Daoy (cell line): ENCODE measurements at places on chromosomes 2 and 18. TPM values are rescaled to one million over a fixed set of nuclear protein-coding genes. Genes with fewer than 3 reads are reported as not detected.
A peak's percentile ranks its signal among the peaks of the same experiment; 100 is the strongest.

- DNase-seq = peak; percentile 19
These were observed 25.8 kb downstream of the PHLPP1 start for GRCh38 chr18:62741118-62741566.

DNA sequence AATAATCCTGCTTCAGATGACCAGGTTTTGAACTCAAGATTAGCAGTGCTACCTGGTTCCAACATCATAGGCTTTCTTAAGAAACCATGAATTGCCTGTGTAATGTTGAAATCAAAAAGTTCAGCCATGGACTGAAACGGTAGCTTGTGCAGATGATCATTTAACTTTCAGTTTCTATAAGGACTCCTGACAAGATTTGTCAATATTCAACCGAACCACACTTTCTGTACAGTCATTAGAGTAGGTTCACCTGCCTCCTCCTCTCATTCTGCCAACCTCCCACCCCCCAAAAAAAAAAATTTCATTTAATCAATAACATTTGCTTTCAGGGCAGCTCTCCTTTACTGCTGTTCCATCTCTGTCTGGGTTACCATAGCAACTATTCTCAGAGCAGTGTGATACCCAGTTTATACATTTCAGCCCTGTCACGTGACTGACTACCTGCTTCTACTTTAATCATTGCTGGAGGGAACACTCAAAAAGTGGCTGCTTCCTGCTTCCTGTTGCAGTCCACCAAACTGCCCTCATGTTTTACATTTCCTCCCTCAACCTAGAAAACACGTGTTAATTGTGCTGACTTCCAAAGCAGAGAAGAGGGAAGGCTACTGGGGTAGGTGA is 275.5 kb downstream of the SS18 start:
- DNase-seq = no peak

- no peak for DNase-seq
These were observed 45.9 kb downstream of the FAM228A start for GRCh38 chr2:24220554-24221291.

DNA sequence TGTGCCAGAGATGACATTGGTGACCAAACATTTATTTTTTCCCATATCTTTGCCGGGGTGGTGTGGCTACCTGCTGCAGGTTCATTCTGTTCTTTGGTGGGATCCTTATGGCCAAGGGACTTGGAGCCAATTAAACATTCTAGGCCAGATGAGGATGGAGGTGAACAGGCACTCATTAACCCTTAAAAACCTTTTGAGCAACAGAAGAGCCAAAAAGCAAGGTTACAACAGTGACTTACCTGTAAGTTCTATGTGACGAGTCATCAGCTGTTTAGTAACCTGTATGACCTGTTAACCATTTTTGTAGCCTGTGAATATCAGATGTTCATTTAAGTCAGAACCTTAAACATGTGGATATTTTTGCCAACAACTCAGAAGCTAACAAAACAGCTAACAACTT is 105.6 kb downstream of the XRCC5 start:
- no peak for DNase-seq

DNA sequence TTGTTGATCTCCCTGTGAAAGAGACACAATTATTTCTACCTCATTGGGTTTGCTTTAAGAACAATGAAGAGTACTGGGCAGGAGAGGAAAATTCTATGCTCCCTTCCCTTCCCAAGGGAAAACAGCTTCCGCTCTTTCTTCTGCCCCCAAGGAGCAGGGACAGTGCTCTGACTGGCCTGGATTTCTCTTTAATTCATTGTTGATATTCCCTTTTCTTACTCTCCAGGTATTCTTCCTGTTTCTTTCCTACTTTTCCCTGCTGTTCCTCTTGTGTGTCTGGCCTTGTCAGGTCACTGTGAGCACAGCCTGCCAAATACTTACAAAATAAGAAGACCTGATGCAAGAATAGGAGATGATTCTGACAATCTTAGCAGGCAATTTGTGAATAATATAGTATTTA is 49.6 kb upstream of the SPAG16 start:
- DNase-seq = no peak

DNA sequence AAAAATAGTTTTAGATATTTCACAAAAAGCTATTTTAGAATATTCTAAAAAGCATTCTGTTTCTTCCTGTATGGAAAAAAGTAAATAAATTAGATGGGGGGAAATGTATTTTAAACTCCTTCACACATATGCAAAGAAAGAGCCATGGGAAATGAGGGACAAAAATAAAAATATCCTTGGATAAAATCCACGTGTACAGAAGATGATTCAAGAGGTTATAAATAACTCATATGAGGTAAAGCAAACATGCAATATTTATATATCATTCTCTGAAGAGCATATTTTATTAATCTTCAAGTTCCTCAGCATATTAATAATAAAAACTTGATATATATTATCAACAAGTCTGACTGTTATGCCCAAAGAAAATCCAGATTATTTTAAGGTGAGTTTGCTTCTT is 8.8 kb upstream of the GFPT1 start:
- no peak for DNase-seq

DNA sequence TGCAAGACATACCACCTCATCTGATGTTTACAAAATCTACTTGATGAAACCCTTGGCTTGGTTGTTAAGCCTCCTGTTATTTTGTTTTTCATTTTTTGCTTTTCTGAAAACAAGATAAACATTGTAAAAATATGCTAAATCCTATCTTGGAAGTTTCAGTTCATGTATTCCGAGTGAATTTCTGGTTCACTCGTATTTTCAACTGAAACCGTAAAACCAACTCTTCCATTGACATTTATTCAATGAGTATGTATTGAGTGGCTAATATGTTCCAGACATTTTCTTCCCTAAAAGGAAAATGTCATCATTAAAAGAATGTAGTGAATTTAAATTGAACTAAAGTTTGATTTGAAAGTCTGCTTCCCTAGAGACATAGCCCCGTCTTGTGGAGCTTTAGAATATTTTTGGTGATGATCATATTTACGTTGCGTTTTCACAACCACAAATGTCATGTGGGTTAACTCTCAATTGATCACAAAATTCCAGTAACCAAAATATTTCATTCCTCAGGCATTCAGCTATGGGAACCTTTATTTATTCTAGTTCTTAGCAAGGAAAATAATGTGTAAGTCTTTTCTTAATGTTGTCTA is 204.2 kb downstream of the MBD2 start:
- no peak for DNase-seq

- DNase-seq = no peak
These were observed 32.5 kb downstream of the TET3 start for GRCh38 chr2:74017223-74017622.

- DNase-seq = no peak
These were observed 583.7 kb upstream of the HNMT start for GRCh38 chr2:137380610-137381009.

- DNase-seq = no peak
These were observed 311.2 kb upstream of the PKDCC start for GRCh38 chr2:41736586-41736985.

DNA sequence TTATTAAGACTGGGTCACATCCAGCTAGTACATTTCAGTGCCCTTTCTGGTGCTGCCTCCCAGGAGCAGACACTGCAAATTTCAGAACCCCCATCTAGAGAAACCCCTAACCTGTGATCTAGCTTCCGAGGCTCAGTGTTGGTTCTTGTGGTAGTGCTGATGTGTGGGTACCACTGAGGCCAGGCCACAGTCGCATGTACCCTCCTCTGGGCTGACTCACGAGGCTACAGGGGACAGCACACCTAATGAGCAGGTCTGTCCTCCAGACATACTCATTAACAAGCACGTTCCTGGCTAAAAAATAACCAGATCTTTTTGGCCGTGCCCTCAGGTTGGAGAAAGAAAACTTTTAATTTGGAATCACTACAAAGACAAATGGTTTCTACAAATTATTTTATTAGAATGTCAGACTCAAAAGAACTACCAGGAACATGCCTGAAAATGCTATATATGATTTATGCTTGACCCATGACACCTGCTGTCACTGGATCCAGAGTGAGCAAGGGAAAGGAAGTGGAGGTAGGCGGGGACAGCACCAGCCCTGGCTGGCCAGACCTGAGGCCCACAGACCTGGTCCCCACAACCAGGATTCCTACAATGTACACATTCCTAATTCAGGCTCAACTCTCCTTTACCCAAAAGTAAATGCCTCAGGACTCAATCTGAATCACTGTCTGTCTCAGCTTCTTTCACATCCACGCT is 8.5 kb downstream of the CIAO1 start:
- no peak for DNase-seq

DNA sequence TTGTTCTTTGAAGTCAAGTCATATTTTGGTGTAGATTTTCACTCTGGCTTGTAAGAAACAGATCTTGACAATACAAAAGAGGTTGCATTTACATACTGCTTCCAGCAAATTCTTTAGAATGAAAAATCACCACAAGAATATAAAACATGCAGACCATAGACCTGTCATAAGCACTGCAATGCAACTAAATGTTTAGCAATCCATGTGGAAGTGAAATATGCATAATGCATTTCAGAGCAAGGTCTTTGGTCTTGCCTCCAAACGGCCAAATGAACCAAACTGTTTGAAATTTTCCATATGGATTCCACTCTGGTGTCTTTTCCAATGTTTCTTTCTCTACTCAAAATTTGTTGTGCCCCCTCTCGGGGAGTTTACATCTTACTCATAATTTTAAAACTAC is 271.0 kb upstream of the CDH20 start:
- DNase-seq = no peak

GRCh38 chr2:26946841-26947784 is 23.3 kb upstream of the MAPRE3 start:
- DNase-seq = peak; percentile 83

GRCh38 chr18:42514512-42514911 is 559.5 kb downstream of the PIK3C3 start:
- no peak for DNase-seq

- peak; percentile 80 for DNase-seq
These were observed 36.6 kb downstream of the COPS8 start for GRCh38 chr2:237122214-237122666.

- no peak for DNase-seq
These were observed 38.1 kb downstream of the SCN2A start for GRCh38 chr2:165277295-165277694.

GRCh38 chr2:41319437-41319836 is 728.4 kb upstream of the PKDCC start:
- DNase-seq = no peak

DNA sequence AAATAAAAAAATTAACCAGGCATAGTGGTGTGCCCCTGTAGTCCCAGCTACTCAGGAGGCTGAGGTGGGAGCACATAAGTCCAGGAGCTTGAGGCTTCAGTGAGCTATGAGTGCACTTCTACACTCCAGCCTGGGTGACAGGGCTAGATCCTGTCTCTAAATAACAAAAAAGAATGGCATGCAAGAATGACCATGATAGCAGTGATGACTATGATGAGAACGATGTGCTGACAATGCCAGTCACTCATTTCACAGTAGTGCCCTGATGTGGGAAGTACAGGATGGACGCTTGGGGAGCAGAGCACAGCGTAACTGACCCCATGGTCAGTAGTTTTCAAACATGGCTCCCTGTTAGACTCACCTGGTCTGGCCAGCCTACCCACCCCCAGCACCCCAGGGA is 139.1 kb downstream of the VAPA start:
- DNase-seq = no peak

DNA sequence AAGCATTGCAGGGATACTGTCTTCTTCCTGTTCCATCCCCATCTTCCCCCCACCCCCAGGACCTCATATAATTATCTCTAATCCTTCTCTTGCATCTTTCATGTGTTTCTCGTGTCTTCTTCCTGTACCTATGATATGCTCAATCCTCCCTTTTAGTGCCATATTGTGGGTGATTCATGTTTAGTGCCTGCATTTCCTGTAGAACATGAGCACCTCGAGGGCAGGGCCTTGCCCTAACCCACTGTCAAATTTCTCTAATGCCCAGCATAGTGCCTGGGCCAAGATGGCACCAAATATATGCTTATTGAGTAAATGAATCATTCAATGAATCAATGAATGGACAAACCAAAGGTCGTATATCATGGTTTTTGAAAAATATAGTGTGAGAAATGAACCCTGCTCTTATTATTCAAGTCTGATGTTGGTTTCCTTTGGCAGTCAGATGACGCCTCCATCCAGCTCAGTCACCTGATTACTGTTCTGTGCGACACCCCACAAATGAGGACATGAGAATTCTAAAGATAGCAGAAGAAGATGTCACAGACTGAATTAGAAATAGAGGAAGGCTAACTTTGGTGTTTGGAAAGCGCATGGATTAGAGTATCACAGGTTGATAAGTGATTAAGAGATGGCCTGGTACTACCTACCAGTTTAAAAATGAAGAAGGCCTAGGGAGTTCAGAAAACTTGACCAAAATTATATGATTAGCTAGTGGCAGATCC is 278.4 kb downstream of the PRKCE start:
- no peak for DNase-seq

GRCh38 chr18:25976554-25976953 is 113.9 kb downstream of the SS18 start:
- no peak for DNase-seq

- DNase-seq = no peak
These were observed 83.1 kb upstream of the BZW1 start for GRCh38 chr2:200728630-200729029.

DNA sequence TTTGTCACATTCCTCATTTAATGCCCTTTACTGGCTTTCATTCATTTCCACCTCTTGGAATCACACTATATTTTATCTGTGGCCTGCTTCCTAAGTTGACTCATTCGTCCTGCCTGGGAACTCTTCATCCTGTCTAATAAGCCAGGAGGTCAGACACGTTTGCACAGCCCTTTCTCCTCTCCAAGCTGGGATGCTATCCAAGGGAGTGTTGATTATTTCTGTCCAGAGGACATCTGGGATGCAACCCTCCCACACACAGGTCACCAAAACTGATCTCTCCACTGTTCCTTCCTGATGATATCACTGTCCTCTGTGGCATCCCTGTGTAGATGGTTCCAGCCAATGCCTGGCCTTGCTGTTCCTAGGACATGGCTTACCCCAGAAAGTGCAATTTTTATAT is 79.8 kb upstream of the NOSTRIN start:
- no peak for DNase-seq

DNA sequence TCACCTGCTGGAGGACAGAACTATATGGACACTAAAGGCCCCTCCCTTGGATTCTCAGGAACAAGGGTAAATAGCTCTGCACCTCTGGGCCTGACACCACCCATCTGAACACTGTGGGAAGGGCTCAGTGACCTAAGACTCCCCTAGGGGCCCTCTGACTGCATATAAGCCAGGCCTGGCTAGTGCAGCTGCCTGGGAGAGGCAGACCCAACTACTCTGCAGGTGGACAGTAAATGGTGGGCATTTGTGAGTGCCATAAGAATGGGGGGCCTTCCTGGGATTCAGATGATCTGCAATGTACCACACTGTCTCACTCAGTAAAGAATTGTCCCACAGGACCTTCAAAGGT is 11.2 kb upstream of the WIPF1 start:
- DNase-seq = no peak

Gene G6PC2
- not detected in 2 replicates for total RNA-seq

Gene BCL2L11
- 2.4 and 4.8 TPM in 2 replicates for total RNA-seq

Gene REG1A
- 0.57 TPM in 1 of 2 replicates, not detected in the other for total RNA-seq

Gene BUB1
- 122 and 135 TPM in 2 replicates for total RNA-seq

Gene IL1RL1
- not detected in 2 replicates for total RNA-seq

Gene ASXL3
- total RNA-seq = 0.18 and 0.29 TPM in 2 replicates

Gene KYNU
- 11.7 and 16.9 TPM in 2 replicates for total RNA-seq

Gene ARHGEF4
- 0.27 and 1.5 TPM in 2 replicates for total RNA-seq

Gene AFG3L2
- total RNA-seq = 54.3 and 64.2 TPM in 2 replicates

Gene MATN3
- 0.29 and 0.30 TPM in 2 replicates for total RNA-seq
